ENCODE measurements at places on chromosomes 16 and 17. TPM values are rescaled to one million over a fixed set of nuclear protein-coding genes. Genes with fewer than 3 reads are reported as not detected.

CRHR1 gene
- not detected for total RNA-seq

ANKS4B gene
- total RNA-seq: not detected

CACNG5 gene
- total RNA-seq: not detected

CCDC144A gene
- total RNA-seq: 12.0 TPM

GRAP gene
- 0.08 TPM for total RNA-seq

Measured in smooth muscle cell of the coronary artery (primary cell).